HFF-Myc (cell line): ENCODE measurements at places on chromosomes 13 and 19.
A peak's percentile ranks its signal among the peaks of the same experiment; 100 is the strongest.

GRCh38 chr13:105406551-105406950 is 1128.9 kb downstream of the EFNB2 start:
- no peak for DNase-seq

GRCh38 chr13:109821103-109821502 is 34.7 kb upstream of the IRS2 start:
- DNase-seq = no peak

DNA sequence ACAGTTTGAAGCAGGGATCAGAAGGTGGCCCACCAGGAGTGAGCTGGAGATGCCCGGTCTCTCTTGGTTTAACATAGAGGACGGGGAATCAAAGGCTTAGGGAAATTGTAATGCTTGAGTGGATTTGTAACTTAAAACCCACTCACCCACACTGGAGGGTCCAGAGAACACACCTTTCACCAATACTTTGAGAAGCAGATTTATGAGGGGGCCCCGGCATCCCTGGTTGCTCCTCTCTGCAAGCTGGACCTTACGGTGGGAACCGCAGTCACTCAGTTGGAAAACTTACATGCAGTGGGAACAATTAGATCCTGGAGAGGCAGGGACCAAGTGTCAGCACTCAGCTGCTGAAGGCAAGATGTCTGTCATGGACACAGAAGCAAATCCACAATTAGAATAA is 20.5 kb downstream of the PPP5C start:
- DNase-seq = no peak

DNA sequence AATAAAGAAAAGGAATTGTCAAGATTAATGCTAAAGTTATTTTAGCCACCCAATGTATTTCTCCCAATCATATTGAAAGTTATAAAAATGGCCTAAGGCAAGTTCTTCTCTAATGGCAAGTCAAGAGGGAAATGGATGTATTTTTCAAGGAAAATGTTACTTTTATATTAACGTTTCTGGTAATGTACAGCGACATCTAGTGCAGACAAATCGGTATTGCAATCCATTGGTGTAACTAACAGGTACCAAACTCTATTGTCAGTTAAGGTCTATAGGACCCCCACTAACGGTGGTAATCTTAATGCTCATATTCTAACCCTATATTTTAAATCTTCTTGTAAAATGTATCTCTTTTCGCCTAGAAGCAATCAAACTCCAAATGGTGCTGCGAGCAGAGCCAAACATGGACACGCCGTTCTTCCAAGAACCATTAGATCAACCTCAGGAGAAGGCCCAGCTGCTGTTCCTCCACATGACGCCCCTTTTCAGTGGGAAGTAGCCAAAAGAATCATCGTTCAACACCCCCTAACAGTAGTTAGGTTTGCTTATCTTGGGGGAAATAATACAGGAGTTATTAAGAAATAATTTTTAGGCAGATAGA is 98.5 kb upstream of the PABPC3 start:
- DNase-seq = peak; percentile 17

GRCh38 chr19:52778811-52779210 is 7.8 kb downstream of the ZNF600 start:
- DNase-seq = no peak
